GM23248 (cell line): ENCODE measurements at places on chromosomes 11 and 22.
A peak's percentile ranks its signal among the peaks of the same experiment; 100 is the strongest.

DNA sequence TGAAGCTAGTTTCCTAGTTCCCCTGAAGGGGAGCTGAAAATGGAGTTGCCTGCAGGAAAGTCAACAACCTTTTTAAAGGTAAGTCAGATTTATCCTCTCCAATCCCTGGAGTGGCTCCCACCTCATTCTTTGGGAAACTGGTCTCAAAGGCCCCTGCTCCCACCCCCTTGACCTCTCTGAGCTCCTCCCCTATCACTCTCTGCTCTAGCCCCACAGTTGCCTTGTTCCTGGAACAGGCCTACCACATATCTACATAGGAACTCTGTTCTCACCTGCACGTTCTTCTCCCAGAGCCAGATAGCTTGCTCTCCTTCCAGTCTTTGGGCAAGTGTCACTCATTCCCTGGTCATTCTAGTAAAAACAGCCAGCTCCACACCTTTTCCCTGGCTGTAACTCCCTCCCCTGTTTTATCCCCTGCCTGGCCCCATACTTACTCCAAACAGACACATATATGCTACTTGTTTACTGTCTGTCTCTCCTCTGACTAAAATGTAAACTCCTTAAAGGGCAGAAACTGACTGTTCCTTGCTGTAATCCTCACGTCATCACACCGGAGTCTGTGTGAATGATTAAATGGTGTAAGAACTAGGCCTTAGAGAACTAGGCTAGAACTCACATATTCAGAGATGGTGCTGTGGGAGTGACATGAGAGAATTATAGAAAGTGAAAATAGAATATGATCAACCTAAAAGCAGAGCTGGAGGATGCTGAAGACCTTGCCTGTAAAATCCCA lies 53.3 kb downstream of the TCF20 start:
- no peak overlapping the region for H3K27ac ChIP-seq
- H3K4me3 ChIP-seq: no peak overlapping the region
- DNase-seq: no peak
- no peaks in the 10 kb centered on the region; the same call in 1 of the 2 replicates for H3K36me3 ChIP-seq

GRCh38 chr11:45901626-45902025 lies 5.4 kb downstream of the FREY1 start:
- DNase-seq: no peak
- H3K27ac ChIP-seq: no peak overlapping the region
- H3K36me3 ChIP-seq: no peaks in the 10 kb centered on the region
- no peaks in the 10 kb centered on the region for H3K4me1 ChIP-seq
- H3K27me3 ChIP-seq: no peaks in the 10 kb centered on the region

DNA sequence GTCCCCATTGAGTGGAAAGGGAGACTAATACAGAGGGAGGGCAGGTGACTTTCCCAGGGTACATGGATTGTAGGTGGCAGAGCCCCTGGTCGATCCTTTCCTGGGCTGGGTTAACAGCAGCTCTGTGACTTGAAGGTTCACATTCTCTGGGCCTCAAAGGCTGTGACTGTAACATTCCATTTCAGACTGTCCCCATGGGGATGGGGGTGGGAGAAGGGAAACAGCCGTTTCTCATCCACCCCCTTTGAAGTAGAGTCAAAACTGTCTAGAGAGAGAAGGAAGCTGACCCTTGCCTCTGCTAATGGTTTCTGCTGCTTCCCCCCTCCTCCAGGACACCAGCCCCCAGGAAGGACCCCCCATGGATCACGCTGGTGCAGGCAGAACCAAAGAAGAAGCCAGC lies 19.2 kb downstream of the MICALL1 start:
- no peak for DNase-seq
- H3K27ac ChIP-seq: no peak overlapping the region
- peaks cover 10% of the 10 kb centered on the region for H3K36me3 ChIP-seq
- H3K27me3 ChIP-seq: no peaks in the 10 kb centered on the region
- H3K4me3 ChIP-seq: no peak overlapping the region
- H3K4me1 ChIP-seq: no peaks in the 10 kb centered on the region

- H3K4me1 ChIP-seq: peaks cover 26% of the 10 kb centered on the region
- H3K4me3 ChIP-seq: peak overlapping the region; percentile 28; the same call in 1 of the 2 replicates
- no peaks in the 10 kb centered on the region for H3K27me3 ChIP-seq
- peak overlapping the region; percentile 99 for H3K27ac ChIP-seq
- H3K36me3 ChIP-seq: no peaks in the 10 kb centered on the region
These were observed 53.4 kb upstream of the CCND1 start for GRCh38 chr11:69587454-69588090.

DNA sequence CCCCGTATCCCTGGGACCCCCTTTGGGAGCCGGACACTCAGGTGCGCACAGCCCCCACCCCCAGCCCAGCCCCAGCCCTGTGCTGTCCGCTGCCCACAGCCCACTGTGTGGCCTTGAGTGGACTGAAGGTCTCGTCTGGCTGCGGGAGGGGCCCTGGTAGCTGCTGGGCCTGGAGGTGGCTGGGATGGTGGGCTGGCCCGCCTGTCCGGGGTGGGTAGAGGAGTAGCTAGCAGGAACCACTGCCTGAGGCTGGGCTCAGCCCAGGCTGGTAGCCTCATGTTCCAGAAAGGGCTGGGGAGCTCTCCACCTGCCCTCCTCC lies 4.6 kb upstream of the MUC6 start:
- DNase-seq: no peak
- H3K27me3 ChIP-seq: peaks cover 8% of the 10 kb centered on the region; the same call in 1 of the 2 replicates
- no peaks in the 10 kb centered on the region for H3K4me1 ChIP-seq

GRCh38 chr22:48700566-48701295 lies 1126.9 kb downstream of the BRD1 start:
- H3K4me1 ChIP-seq: no peaks in the 10 kb centered on the region
- H3K27me3 ChIP-seq: no peaks in the 10 kb centered on the region
- H3K4me3 ChIP-seq: no peak overlapping the region
- no peak overlapping the region for H3K27ac ChIP-seq
- no peak for DNase-seq

DNA sequence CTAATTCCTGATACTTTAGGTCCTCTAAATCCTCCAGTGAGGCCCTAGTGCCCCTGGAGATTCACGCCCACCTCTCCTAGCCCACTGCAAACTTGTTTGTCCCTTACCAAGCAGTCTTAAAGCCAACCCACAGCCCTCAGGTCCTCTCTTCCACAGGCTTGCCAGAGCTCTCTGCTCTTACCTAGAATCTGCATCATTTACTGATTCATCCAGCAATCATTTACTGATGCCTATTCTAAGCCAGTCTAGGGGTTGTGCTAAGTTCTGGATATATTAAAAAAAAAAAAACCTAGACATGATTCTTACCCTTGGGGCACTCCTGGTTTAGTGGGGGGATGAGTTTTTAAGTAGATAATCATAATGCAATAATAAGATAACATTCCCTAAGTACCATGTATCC lies 43.0 kb upstream of the PLET1 start:
- no peak overlapping the region for H3K27ac ChIP-seq
- H3K4me3 ChIP-seq: no peak overlapping the region
- DNase-seq: no peak
- peaks cover 21% of the 10 kb centered on the region for H3K4me1 ChIP-seq

DNA sequence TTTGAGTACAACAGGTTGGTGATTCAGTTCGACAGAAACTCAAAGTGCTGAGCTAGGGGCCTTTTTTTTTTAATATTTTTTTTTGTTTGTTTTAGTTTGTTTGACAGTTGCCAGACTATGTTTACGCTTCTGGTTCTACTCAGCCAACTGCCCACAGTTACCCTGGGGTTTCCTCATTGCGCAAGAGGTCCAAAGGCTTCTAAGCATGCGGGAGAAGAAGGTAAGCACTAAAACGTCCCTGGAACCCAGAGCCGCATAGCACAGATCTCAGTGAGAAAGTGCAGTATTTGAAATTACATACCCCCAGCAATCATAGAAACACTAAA lies 649 bp downstream of the PRRG4 start:
- H3K36me3 ChIP-seq: no peaks in the 10 kb centered on the region
- peaks cover 19% of the 10 kb centered on the region for H3K27me3 ChIP-seq
- DNase-seq: no peak
- H3K4me1 ChIP-seq: no peaks in the 10 kb centered on the region
- H3K4me3 ChIP-seq: peak overlapping the region; percentile 69
- H3K27ac ChIP-seq: no peak overlapping the region

GRCh38 chr11:60899046-60899936 lies 7.1 kb downstream of the PRPF19 start:
- no peak overlapping the region for H3K4me3 ChIP-seq
- H3K27ac ChIP-seq: no peak overlapping the region
- H3K36me3 ChIP-seq: peaks cover 67% of the 10 kb centered on the region
- peak; percentile 77 for DNase-seq
- H3K4me1 ChIP-seq: no peaks in the 10 kb centered on the region

- H3K4me3 ChIP-seq: no peak overlapping the region
- peak; percentile 15 for DNase-seq
- H3K4me1 ChIP-seq: peaks cover 4% of the 10 kb centered on the region; the same call in 1 of the 2 replicates
- no peak overlapping the region for H3K27ac ChIP-seq
- H3K36me3 ChIP-seq: peaks cover 5% of the 10 kb centered on the region
- no peaks in the 10 kb centered on the region for H3K27me3 ChIP-seq
These were observed 1.6 kb upstream of the KAT5 start for GRCh38 chr11:65710421-65710820.

DNA sequence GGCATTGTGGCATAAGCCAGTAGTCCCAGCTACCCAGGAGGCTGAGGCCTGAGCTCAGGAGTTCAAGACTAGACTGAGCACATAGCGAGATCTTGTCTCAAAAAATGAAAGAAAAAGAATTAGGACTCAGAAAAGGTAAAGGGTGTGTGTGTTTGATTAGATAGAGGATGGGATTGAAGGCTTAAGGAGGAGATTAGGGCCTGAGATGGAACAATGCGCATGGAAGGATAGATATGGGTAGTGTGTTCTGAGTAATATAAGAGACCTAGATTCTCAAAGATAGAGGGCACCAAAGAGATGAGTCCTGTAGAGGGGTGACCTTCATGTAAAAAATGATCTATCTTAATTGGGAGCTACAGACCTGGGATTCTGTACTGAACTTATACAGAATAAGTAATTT lies 17.3 kb upstream of the RAB30 start:
- H3K4me3 ChIP-seq: no peak overlapping the region
- H3K4me1 ChIP-seq: no peaks in the 10 kb centered on the region
- no peaks in the 10 kb centered on the region for H3K36me3 ChIP-seq
- no peak for DNase-seq
- H3K27me3 ChIP-seq: no peaks in the 10 kb centered on the region

DNA sequence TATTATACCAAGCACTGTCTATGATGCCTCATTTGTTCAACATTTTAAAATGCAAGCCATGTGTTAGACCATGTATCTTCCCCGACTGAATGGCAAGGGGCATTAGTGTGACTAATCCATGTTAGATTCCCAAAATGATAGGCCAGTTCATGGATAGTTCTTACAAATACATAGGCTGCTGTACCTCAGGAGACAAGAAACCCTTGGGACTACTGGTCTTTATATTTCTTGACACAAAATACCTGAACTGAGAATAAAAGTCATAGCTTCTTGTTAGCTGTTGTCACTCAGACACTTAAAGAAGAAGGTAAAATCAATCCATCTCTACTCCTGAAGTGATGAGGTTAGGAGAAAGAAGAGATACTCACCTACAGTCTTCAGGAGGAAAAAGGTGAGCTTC lies at the start of gene OR8D4:
Gene OR8D4, plus strand, starts transcription at position 301 of the 400 bp plus-strand sequence. CDS start 4,265 bp downstream, outside the sequence.
- no peak within 1 kb of the TSS for H3K27ac ChIP-seq
- no peak within 1 kb of the TSS for H3K4me3 ChIP-seq
- H3K4me1 ChIP-seq: no peaks in the 10 kb centered on the region
- DNase-seq: no peak
- H3K36me3 ChIP-seq: no peaks in the 10 kb centered on the region

DNA sequence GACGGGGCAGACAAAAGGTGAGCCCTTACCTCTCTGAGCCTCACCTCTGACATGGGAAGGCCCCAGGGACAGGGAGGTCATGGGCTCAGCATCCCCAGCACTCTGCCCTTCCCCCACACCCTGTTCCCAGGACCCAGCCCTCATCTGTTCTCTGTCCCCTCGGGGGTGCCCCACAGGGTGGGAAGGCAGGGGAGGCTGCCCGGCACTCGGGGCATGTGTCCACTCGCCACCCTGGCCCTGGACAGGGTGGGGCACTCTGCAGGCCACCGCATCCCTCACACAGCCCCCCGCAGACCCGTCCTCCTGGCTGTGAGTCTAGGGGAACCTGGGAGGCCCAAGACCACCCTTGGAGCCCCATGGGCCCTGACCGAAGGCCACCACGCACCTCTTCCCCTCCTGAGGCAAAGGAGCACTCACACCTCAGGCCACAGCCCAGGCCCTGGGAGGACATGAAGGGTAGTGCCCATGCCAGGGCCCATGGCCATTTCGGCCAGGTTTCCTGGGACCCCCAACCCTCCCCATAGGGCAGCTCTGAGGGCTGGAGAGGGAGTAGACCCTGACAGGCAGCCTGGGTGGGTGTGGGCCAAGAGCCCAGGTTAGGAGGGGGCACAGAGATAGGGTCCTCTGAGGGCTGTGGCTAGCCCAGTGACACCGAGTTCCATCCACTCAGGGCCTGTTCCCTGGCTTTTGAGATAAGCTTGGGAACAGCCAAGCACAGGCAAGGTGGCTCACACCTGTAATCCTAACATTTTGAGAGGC lies 193.1 kb downstream of the IGLL1 start:
- H3K4me3 ChIP-seq: no peak overlapping the region
- H3K27ac ChIP-seq: no peak overlapping the region
- H3K36me3 ChIP-seq: no peaks in the 10 kb centered on the region
- no peak for DNase-seq
- no peaks in the 10 kb centered on the region for H3K27me3 ChIP-seq

DNA sequence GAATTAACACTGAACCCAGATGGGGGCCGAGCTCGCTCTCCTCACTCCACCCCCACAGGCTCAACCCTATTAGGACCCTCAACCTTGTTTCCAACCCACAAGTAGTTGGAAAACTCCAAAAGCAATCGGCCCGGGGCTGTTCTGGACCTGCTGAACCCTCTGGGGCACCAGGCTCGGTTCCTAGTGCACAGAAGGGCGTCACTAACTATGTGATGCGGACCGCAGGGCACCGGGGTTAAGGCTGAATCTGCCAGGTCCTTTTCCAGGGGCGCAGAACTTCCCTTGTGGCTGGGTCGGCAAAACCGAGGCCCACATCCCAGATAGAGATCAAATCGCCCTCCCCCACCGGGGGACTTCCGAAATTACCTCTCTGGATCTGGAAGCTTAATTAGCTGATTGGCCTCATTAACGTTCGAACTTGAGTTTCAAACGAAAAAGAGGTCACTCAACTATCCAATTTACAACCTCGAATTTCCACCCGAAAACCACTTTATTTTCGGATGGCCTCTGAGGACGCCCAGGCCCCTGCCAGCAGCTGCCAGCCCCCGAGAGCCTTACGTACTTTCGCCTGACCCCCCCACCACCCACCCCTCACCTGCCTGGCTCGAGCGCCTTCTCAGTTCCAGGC lies 1.7 kb downstream of the SHANK2 start:
- H3K36me3 ChIP-seq: no peaks in the 10 kb centered on the region
- H3K27ac ChIP-seq: no peak overlapping the region
- peaks cover 41% of the 10 kb centered on the region for H3K27me3 ChIP-seq
- no peak overlapping the region for H3K4me3 ChIP-seq

- H3K4me1 ChIP-seq: peaks cover 12% of the 10 kb centered on the region
- no peaks in the 10 kb centered on the region for H3K27me3 ChIP-seq
- H3K36me3 ChIP-seq: no peaks in the 10 kb centered on the region
- H3K4me3 ChIP-seq: no peak overlapping the region
- no peak overlapping the region for H3K27ac ChIP-seq
- DNase-seq: peak; percentile 74
These were observed 19.3 kb downstream of the MTFP1 start for GRCh38 chr22:30444632-30445437.

- DNase-seq: no peak
- peaks cover 8% of the 10 kb centered on the region for H3K27me3 ChIP-seq
These were observed 22.9 kb upstream of the SLC22A12 start for GRCh38 chr11:64568041-64568571.
